ENCODE measurements at places on chromosomes 3 and 15.

DNA sequence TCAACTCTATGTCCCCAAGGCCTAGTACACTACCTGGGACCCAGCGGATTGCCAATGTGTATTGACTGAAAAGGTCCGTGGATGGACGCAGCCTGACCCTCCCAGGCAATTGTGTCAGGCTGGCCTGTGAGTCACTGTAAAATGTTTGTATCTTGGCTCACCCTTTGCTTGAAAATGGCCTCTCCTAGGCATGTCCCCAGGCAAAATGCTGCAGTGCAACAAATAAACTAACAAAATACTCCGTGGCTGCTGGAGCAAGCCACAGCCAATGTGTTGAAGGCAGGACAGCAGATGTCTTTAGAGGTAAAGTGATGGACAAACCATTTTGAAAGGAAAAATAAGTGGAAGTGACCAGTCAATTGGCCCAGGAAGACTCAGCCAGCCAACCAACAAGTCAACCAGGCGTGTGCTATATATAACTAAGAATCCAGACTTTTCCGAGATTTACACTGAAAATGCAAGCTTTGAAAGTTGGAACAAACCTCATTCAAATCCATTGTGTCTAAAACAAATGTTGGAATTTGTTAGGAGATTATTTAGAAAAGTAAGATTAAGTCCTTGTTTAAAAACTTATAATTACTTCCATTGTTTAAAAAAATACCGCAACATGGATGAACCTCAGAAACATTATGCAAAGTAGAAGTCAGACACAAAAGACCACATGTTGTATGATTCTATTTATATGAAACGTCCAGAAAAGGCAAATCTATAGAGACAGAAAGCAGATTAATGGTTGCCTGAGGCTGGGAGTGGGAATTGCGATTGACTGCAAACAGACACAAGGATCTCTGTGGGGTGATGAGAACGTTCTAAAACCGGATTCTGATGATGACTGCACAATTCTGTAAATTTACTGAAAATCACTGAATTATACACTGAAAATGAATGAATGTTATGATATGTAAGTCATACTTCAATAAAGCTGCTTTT, 191.2 kb downstream of the TLE3 start:
- no peak for DNase-seq

- no peak for DNase-seq
Observed at GRCh38 chr15:31993062-31993461, 37.3 kb upstream of the CHRNA7 start.

GRCh38 chr3:43648957-43649356, 27.1 kb upstream of the ANO10 start:
- DNase-seq = no peak

GRCh38 chr15:41919954-41920538, 26.2 kb upstream of the SPTBN5 start:
- DNase-seq = no peak

- no peak for DNase-seq
Observed at GRCh38 chr3:67067251-67067650, 69.1 kb downstream of the KBTBD8 start.

GRCh38 chr3:41683666-41684350, 278.1 kb downstream of the ULK4 start:
- no peak for DNase-seq

GRCh38 chr3:124860599-124860998, 26.6 kb downstream of the ITGB5 start:
- DNase-seq = no peak

Data from cortex of kidney (tissue), 1 donor.